Stimulated activated CD4-positive, alpha-beta T cell treated with anti-CD3 and anti-CD28 coated beads, Interleukin-12 subunit alpha, Interleukin-12 subunit beta, amount 100 ng/mL, for 24 hours (primary cell): ENCODE measurements at places on chromosomes 6 and 20.

- DNase-seq, result no peak
These were observed 6.2 kb upstream of the DDX43 start for GRCh38 chr6:73388433-73388799.

DNA sequence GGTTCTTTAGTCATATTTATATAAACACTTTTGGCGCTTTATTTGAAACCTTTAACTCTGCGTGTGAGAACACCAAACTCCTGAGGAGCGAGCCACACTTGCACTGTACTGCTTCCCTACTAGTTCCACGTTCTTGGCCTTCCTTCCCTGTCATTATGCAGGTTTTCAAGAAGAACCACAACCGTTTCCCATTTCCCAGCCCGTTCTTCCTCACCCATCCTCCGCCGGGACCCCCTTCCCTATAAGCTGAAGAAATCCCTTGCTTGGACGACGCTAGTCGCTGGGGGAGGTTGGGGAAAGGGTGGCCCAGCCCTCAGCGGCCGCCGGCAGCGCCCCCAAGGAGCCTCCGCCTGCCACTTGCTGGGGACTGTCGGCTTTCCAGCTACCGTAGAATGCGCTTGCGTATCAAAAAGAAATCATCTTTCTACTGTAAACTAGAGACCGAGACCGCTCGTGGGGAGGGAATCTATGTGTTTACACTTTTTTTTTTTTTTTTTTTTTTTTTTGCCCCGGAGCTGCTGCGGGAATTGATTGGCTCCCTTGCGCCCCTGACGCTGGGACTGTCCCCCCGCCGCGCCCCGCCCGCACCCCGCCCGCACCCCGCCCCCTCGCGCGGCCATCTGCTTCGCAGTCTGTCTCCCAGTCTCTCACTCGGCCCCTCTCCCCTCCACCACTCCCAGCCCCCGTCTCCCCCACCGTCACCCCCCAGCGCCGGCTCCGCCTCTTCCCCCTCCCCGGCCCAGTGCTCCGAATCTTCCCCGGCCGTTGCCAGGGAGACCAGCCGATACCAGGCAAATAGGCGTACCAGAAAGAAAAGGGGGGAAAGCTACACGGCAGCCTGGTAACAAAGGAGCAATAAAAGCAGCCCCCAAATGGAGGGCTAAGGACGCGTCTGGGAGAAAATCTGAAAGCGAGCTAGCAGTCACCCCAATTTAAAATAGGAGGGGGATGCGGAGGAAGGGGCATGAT is 2.3 kb upstream of the MARCKS start:
- DNase-seq, result no peak

GRCh38 chr6:17138033-17138432 is 36.2 kb downstream of the STMND1 start:
- no peak for DNase-seq

- no peak for DNase-seq
These were observed 402.7 kb downstream of the CDKAL1 start for GRCh38 chr6:20936949-20937348.

DNA sequence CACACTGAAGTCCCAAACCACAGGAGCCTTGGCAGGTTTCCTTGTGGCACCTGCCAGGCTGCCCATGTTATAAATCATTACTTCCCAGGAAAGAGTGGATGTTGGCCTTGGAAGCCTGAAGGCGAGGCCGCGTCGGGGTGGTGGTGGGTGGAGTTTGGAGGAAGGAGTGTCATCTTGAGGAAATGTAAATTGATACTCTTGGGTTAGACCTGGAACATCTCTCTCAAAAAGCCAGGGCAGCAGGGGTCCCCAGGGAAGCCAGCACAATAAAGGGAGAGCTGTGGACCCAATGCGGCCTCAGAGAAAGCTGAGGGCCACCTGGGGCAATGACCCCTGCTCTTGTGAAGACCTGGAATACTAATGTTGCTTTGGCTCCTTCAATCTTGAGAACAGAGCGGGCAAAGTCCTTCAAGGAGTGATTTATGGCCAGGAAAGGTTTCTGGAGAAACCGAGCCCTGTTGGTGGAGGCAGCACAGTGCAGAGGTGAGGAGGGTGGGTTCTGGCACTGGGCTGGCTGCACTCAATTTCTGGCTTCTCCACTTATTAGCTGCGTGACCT is 26.3 kb upstream of the TRAF3IP2 start:
- no peak for DNase-seq

- DNase-seq, result no peak
These were observed 87.7 kb downstream of the CDH22 start for GRCh38 chr20:46220455-46221207.

GRCh38 chr6:34358389-34358905 is 34.0 kb downstream of the NUDT3 start:
- no peak for DNase-seq

- no peak for DNase-seq
These were observed 41.9 kb downstream of the SYCP2 start for GRCh38 chr20:59891581-59891980.

DNA sequence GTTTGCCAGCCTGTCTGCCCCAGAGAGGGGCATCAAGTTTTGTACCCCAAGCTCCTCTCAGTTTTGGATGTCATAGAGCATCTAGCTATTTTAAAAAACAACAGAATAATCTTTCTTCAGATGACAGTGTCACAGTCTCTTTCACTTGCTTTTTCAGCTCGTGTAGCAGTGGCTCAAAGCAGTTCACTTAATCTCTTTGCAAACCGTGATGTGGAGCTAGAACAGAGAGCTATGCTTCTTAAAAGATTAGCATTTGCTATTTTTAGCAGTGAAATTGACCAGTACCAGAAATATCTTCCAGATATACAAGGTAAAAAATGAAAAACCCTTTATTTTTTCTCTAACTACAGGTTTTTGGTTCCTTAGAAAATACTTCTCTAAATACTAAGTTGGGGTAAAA is 37.3 kb downstream of the PGM3 start:
- no peak for DNase-seq

GRCh38 chr6:141033101-141033500 is 1099.6 kb upstream of the GJE1 start:
- DNase-seq, result no peak

GRCh38 chr20:42391807-42392206 is 773.6 kb upstream of the CHD6 start:
- DNase-seq, result no peak

GRCh38 chr6:11264100-11264499 is 31.6 kb upstream of the NEDD9 start:
- no peak for DNase-seq

- no peak for DNase-seq
These were observed 86.8 kb downstream of the GJA1 start for GRCh38 chr6:121522265-121522664.

GRCh38 chr20:38885357-38885756 is 40.9 kb upstream of the FAM83D start:
- DNase-seq, result no peak

DNA sequence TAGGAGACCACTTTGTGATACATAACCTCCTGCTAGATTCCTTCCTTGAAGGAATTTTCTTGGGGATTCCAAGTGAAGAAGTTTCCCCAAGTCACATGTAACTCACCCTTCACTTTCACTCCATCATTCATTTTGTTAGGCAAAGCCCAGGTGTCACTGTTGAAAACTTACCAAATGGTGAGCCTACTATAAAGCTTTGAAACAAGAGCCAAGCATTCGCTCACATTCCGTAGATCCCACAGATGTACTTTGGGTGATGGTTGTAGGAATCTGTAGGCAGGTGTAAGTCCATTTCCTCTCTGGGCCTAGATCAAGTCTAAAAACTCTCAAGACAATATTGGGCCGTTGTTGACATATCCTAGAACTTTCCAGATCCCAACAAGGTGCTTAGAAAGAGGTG is 74.1 kb downstream of the PRDM1 start:
- DNase-seq, result no peak

- peak; percentile 49 for DNase-seq
These were observed 362 bp downstream of the DUSP22 start for GRCh38 chr6:292506-293192.

DNA sequence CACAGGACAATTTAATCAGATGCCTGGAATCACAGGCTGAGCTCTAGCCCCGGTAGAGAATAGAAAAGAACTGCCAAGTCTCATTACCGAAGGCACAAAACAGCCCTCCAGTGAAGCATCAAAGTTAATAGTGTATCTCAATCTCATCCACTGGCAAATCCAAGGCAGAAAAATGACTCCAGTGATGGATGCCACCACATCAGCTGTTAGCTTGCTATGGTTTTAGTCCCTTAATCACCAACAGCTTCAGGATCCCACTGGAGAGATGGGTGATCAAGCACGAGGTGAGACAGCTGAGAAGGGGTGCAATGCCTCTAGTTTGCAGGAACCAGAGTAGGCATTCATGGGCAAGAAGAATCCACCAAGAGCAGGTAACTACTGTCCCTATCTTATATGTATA is 81.8 kb downstream of the STK35 start:
- DNase-seq, result no peak

- DNase-seq, result no peak
These were observed 403.4 kb downstream of the HDGFL1 start for GRCh38 chr6:22972771-22973170.

- no peak for DNase-seq
These were observed at the start of gene HFE for GRCh38 chr6:26087284-26088115. Gene HFE (plus strand): TSS chr6:26087429. CDS start chr6:26087441, 12 bp downstream.

- no peak for DNase-seq
These were observed 29.3 kb downstream of the PPARD start for GRCh38 chr6:35371494-35372262.

DNA sequence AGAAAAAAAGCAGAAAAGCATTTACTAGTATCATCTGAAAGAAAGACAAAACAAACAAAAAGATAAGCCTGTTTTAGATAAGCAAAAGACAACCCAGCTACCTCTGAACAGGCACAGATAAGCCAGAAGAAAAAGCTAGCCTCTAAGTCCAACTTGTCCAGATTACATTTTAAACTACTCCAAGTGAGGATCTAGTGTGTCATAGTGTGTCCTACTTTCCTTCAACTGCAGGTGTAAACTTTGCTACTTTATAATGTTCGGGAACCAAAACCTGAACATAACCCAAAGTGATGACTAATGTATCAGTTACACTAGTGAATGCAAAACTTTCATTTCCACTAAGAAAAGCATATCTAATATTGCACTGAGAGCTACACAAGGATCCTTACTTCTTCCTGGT is 19.5 kb downstream of the ADNP start:
- no peak for DNase-seq

DNA sequence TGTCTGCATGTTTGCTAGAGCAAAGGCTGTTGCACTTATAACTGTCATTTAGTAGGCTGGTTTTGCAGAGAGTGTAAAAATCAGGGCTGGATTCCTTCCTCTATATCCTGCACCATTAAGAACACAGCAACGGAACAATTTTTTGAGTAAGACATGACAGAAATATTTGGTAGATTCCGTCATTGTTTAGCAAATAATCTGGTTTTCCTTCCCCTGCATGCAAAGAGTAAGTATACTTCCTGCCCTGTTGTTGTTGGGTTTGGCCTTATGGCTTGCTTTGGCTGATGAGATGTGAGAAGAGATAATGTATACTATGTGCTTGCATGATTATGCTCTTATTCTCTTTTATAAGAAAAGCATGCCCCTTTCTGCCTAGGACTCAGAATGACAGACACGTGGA is 23.8 kb downstream of the MANEA start:
- DNase-seq, result no peak

GRCh38 chr6:30814146-30815040 is 69.9 kb upstream of the DDR1 start:
- no peak for DNase-seq

- no peak for DNase-seq
These were observed 375.2 kb upstream of the MARCKS start for GRCh38 chr6:113481910-113482309.

DNA sequence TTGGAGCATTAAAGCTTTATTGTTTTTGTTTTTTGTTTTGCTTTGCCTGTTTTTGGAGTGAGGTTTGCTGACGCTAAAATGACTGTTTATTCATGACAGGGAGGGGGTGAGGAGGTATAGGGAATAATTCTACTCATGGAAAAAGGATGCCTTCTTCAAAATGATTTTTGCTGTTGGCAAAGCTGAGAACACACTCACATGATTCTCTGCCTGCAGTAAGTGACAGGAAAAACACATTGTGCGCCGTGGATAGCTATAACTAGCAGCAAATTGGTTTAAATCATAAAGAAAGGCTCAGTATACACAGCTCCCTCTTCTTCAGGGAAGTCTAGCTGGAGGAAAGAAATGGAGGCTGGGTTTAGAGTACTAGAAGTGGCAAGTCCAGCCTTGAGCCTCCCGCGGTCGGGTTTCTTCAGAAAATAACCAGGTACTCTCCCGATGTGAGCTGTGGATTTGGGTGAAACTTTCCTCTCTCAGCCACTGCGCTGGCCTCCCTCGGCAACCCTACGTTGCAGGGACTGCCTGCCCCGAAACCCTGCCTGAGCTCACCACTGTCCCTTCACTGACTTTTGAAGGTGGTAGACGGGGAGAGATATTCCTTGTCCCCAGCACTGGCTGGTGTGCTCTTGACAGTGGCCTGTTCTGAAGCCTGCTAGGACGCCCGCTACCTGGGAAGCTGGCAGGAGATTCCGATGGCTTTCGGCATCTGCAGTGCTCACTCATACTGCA is 278.2 kb downstream of the NRN1 start:
- DNase-seq, result no peak

GRCh38 chr6:35317483-35318195 is 20.0 kb downstream of the DEF6 start:
- no peak for DNase-seq

- DNase-seq, result no peak
These were observed 119.5 kb upstream of the FRMD1 start for GRCh38 chr6:168198302-168199180.

- DNase-seq, result no peak
These were observed 92.9 kb upstream of the NRSN1 start for GRCh38 chr6:24032896-24033688.

- DNase-seq, result no peak
These were observed 14.7 kb upstream of the PTGIS start for GRCh38 chr20:49582413-49583334.

GRCh38 chr20:34984756-34985261 is 29.1 kb downstream of the MYH7B start:
- DNase-seq, result no peak

GRCh38 chr20:9027626-9028025 is 41.3 kb upstream of the PLCB4 start:
- DNase-seq, result no peak

DNA sequence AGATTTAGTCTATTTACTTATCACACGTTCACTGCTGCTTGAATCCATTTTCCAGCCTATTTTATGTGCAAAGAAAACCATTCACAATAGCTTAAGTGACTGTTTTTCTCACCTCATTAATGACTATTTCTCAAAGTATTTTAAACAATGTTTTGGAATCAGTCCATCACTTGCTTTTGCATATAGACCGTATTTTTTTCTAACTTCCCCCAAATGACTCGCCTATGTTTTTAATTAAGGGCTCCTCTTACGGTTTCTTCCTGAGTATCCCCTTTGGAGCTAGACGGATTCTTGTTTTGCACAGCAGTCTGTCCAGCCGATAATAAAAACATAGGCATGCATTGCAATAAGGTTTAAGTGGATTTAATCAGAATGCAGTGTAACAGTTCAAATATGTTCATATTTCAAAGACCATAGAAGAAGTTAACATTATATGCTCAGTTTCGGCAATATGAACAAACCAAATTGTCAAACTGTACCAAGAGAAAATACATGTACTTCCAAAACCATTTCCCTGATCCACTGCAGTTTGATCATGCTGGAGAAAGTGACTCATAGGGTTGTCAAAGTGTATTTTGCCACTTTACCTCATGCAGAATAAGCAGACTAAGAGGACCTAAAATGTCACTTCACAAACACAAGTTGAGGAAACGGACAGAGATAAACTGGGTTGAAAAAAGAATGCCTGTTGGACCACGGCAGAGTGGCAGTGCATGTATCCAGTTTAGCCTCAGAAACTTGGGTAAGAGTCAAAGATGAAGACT is 66.4 kb downstream of the HMGN3 start:
- no peak for DNase-seq
